GM10248 (cell line): ENCODE measurements at places on chromosomes 3 and 15.
A peak's percentile ranks its signal among the peaks of the same experiment; 100 is the strongest.

GRCh38 chr3:71345429-71346040 is 238.0 kb downstream of the FOXP1 start:
- no peak for DNase-seq

DNA sequence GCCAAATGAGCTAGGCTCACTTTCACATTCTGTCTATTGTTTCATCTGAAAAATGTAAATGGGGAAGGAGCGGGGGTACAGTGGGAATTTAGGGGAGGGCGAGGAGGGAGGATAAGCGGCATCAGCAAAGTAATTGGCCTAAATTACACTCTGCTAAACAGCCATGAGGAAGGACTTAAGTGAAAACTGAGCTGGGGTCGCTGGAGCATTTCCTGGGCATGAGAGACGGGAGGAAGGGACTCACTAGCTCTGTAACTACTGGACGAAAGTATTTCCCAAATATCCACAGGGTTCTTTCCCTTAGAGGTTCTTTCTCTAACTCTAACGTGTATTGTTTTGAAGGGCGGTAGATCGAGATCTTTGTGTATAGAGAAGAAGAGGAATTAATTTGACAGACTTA is 418.0 kb downstream of the SOX2 start:
- DNase-seq, result no peak

DNA sequence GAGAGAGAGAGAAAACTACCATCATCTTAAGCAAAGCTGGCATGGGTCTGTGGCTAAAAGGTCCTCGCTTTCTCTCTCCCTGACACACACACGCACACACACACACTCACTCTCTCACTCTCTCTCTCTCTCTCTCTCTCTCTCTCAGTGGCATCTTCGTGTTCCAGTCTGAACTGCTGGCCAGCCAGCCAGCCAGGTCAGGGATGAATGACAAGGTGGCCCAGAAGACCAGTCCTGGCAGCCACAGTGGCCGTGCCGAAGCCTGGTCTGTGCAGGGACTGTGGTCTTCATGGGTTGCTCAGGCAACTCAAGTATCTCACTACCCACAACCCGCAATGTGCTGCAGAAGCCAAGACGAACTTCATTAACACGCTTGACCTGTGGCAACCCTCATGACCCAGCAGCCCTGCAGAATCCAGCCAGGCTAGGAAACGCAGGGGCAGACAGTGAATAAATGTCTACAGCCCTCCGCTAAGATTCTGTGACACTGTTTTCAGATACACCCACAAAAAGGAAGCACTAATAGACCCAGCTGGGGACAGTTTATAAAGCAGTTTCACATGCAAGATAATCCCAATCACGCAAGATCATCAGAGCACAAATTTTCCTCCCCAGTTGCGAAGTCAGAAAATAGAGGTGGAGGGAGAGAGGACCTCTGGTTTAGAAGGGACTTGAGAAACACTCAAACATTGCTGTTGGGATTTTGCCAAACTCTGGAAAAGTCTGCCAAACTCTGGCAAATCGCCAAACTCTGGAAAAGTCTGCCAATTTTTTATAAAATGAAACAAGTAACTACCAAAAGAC is 66.4 kb downstream of the XXYLT1 start:
- no peak for DNase-seq

DNA sequence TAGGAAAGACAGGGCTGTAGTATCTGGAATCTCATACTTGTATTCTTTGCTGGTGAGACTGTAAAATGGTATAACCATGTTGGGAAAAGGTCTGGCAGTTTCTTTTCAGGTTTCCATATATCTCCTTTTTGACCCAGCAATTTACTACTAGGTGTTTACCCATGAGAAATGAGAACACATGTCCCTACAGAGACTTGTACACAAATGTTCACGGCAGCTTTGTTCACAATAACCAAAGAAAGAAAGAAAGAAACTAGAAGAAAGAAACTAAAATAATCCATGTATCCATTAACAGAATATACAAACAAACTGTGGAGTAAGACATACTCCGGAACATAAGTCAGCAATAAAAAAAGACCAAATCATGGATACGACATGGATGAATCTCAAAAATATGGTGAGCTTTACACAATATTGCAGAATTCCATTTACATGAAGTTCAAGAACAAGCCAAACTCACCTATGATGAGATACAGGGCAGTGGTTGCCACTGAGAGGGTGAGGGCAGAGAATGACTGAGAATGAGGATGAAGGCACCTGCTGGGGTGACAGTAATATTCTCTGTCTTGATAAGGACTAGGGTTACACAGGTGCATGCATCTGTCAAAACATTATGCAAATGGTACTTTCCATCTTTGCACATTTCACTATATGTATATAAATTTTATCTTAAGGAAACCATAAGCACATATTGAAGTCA is 2.7 kb downstream of the RFTN1 start:
- DNase-seq, result no peak

DNA sequence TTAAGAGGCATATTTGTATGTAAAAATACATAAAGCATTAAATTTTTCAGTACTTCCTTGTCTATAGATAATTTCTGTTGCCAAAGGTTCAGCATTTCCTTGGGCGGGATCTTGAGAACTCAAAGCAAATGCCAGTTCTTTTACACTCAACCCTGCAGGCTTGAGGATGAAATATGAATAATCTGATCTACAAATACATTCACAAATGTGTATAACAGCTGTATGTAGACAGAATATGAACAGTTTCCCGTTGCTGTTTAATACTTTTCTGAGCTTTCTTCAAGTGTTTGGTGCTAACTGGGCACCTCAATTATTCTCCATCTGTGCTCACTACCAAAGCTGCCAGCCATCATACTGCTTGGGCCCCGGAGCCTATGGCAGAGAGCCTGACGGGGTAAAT is 661.3 kb downstream of the NLGN1 start:
- no peak for DNase-seq

DNA sequence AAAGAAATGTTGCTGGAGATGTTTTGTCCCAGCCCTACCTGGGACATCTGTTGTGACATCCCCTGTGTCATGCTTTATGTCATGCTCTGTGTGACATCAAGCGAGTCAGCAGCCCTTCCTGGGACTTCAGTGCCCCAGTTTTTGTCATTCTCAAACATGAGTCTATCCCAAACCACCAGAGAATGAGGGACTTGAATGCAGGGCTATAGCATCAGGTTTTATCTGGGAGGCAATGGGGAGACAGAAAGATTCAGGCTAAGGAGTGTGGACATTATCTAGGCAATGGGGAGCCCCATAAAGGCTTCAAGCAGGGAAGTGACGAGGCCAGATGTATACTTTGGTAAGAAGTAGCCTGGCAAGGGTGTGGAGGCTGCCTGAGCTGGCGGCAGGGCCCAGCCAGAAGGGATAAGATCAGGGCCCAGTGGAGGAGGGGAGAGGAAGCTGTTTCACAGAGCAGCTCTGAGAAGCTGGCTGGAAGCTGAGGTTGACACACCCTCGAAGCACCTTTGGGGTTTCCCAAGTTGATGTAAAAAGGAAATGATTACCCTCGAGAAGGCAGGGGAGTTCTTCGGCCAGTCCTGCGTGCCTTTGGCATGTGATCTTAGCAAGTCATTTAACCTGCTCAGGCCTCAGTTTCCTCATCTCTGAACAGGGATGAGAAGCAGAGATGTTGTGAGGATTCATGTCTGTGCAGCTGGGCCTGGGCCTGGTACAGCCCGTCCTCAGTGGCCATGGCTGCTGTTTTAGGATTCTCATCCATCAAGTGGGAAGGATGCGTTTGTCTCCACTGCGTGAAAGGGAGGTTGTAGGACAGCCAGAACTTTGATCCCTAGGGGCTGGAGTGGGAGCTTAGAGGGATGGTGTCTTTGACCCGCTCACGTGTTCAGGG is 34.3 kb downstream of the IRAK2 start:
- DNase-seq, result peak; percentile 82

- no peak for DNase-seq
Measured at GRCh38 chr3:114846252-114846651, 300.8 kb downstream of the ZBTB20 start.

DNA sequence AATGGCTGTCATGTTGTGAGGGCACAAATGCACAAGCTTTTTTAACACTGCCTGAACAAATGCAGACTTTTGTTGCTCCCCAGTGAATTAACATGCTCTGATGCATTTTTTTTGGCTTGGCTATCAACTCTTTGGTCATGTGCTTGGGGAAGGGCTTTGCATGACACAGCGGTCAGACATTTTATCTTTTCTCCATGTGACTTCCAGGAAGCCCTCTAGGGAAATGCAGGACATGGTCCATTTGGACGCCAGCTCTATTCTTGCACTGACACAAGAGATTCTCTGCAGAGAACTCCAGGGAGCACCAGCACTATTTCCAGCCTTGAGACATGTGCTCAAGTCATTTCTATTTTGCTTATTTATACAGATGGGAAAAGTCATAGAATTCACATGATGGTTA is 46.2 kb downstream of the NEK11 start:
- no peak for DNase-seq

GRCh38 chr15:40063563-40064011 is 24.6 kb upstream of the SRP14 start:
- no peak for DNase-seq

- DNase-seq, result no peak
Measured at GRCh38 chr3:153783741-153784480, 337.3 kb upstream of the ARHGEF26 start.

DNA sequence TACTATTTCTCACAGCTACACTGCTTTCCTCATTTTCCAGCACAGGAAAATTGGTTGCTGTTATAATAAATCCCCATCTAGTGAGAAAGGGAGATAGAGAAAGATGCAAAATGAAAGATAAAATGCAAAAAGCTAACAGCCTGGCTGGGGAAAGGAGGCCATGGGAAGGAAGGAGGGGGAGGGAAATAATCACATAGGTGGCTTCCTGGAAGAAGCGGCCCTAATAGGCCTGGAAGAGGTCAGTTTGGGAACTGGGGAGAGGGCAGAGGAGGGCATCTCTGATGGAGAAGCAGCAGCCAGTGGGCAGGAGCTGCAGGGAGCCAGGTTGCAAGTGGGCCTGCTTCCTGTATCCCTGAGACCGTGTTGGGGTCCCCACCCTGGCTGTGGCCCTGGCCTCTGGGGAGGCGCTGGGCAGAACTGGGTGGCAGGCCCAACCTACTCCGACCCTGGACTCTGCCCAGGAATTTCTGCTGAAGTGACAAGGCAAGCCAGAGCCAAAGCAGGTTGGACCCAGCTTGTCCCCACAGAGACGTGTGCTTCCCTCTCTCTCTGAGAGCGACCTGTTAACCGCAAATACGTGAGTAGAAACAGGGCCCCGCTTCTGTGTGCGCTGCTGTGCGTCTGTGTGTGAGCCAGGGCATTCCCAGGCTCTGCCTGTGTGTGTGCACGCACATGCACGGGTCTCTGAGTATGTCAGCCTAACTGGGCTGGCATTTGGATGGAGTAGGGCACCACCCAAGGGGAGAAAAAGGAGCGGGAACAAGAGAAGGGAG is 1.9 kb downstream of the SLC28A1 start:
- DNase-seq, result no peak

DNA sequence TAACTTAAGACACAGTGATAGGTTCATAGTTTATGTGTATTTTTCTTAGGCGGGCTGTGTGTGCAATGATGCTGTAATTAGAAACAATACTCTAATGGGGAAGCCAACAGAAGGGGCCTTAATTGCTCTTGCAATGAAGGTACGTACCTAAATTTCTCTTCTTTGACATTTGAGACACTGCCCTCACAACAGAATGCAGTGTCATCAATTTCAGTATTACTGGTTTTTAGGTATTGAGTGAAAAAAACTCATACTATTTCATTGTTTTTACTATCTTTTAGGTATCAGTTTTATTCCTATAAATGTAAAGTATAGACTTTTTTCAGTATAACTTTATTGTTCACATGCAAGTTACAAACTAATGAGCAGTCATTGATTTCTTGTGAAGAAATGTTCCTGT is 59.3 kb downstream of the ASTE1 start:
- no peak for DNase-seq

GRCh38 chr3:116971531-116971930 is 262.0 kb downstream of the TUSC7 start:
- no peak for DNase-seq

GRCh38 chr3:125001557-125002413 is 54.0 kb downstream of the HEG1 start:
- DNase-seq, result no peak

DNA sequence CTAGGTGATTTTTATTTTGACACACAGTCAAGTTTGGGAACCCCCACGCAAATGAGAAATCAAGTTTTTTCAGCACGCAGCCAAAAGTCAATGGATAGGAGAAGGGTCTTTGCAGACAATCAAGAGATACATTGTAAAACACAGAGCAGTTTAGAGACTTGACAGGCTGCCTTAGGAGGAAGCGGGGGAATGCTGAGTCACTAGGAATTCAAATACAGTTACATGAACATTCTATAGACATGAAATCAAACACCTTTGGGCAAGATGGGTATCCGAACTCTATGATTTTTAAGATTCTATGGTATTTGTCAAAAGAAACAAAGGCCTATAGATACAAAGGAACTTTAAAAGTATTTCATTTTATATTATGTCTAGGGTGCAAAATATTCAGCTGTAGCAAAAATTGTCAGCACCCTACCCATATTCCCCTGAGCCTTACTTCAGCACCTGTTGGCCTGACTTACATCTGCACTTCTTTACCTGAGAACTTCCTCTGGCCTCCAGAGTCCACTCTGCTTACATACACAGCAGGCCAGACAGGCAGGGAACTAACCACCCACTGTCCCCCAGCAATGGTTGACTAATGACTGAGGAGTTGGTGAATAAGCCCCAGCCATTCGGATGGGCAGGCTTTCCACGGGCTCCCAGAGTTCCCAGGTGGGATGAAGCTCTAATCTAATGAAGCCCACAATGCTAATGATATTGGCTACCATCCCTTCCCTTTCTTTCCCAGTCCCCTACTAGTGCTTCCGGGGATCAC is 289.3 kb upstream of the RORA start:
- no peak for DNase-seq

- DNase-seq, result no peak
Measured at GRCh38 chr3:117103675-117104074, 394.1 kb downstream of the TUSC7 start.

- peak; percentile 85 for DNase-seq
Measured at GRCh38 chr15:88656760-88657221, 18.0 kb downstream of the ISG20 start.

GRCh38 chr3:182909318-182910040 is 70.9 kb downstream of the DCUN1D1 start:
- no peak for DNase-seq

GRCh38 chr15:55954862-55955605 is 38.4 kb downstream of the NEDD4 start:
- DNase-seq, result no peak

DNA sequence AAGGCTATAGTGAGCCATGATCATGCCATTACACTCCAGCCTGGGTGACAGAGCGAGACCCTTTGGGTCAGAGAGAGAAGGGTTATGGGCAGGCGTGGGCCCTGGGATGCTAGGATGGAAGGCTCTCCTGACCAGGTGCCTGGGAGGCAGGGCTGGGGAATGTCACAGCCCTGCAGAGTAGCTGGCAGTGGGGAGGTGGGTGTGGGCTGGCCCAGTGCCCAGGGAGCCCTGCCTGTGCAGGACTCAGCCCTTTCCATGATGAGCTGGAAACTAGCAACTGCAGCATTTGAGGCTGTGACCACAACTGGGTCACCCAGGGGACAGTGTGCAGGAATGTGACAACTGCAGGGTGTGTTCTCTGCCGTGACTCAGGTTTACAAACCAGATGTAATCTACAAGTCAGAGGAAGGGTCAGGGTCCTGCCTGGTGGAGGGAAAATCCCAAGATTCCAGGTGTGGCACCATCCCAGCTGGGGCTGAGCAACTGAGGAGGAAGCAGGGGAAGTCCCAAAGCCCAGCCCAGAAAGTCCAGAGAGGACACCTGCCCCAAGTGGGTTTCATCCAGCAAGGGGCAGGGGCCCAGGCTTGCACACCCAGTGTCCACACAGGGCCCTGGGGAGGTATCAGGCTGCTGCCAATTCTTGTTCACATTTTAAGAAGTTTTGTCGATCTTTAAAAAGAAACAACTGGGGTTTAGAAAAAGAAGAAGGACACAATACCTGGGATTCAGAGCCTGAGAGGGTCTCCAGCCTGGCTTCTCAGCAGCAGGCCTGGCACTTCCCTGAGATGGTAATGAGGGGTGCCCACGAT is 45.5 kb downstream of the SLC28A1 start:
- DNase-seq, result no peak
